ENCODE measurements at places on chromosomes 1 and 21.

DNA sequence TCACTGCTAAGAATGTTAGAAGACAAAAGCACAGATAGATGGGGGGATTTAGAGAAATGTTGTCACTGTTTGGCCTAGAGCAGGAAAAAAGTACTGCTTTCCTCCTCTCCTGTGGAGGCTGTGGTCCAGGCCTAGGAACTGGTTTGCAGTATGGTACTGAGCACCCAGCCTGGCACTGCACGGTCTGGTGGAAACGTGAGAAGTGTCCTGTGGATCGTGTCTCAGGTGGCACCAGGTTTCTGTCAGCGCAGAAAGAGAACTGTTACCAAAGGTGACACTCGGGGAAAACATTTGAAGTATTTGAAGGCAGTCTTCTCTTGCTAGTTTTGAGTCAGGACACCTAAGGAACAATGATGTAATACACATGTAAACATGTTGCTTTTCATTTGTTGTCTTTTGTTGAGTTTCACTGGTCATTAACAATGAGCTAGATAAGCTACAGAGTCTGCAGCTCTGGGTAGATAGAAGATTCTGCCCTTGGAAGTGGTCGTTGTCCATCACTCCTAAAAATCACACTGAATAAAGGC, 63.0 kb downstream of the B3GALNT2 start:
- no peak for DNase-seq

GRCh38 chr1:21251773-21252471, 38.3 kb downstream of the ECE1 start:
- no peak for DNase-seq

DNA sequence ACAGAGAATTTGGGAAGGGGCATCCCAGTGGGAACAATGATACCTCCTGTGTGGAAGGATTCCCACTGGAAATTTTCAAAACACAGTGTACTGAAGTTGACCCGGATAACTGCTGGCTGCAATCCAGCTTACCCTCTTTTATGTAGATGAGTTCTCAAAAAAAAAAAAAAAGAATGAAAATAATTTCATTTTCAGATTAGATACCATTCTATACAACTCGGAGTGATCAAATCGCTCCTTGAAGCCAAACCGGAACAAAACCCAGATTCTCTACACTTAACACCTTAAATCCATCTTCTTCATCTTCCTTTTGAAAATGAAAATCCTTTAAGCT, 69.1 kb downstream of the KAZN start:
- no peak for DNase-seq

- DNase-seq: no peak
Measured at GRCh38 chr1:11051781-11052511, 4.9 kb upstream of the MASP2 start.

- DNase-seq: no peak
Measured at GRCh38 chr1:27489501-27489972, 430 bp downstream of the WASF2 start.

GRCh38 chr1:54453509-54453908, 47.3 kb upstream of the SSBP3 start:
- DNase-seq: no peak

DNA sequence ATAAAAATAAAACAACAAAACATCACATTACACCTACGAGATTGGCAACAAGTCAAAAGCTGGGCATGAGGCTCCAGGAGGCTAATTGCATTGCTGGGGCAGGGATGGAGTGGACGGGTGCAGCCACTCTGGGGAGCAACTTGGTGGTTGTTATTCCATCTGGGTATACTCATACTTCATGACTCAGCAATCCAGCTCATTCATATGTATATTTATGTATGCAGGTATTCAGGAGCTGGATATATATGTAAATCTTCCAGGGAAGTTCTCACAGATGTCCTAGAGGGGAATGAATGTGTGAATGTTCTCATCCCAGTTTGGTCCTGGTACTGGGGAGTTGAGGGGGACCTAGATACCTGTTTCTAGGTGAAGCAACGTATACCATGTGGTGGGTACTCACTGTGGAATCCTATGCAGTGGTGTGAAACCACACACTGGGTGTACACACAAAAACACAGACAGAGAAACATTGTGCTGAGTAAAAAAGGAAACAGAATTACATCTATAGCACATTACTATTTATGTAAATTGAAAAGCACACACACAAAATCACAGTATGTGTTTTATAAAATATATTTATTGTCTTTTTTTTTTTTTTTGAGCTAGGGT, 79.7 kb upstream of the RAB4A start:
- no peak for DNase-seq

DNA sequence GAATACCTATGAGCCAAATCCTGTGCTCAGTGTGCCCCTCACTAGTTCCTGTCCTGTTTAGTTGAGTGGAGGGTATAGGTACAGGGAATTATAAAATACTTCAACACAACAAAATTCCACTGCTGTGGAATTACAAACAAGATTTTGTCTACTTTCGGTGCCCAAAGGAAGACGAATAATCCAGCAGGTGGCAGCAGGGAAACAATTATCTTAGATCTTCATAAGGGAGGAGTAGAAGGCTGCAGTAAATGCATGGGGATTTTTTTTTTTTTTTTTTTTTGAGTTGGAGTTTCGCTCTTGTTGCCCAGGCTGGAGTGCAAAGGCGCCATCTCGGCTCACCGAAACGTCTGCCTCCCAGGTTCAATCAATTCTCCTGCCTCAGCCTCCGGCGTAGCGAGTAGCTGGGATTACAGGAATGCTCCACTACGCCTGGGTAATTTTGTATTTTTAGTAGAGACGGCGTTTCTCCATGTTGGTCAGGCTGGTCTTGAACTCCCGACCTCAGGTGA, 2.0 kb upstream of the PIP5K1A start:
- DNase-seq: no peak

DNA sequence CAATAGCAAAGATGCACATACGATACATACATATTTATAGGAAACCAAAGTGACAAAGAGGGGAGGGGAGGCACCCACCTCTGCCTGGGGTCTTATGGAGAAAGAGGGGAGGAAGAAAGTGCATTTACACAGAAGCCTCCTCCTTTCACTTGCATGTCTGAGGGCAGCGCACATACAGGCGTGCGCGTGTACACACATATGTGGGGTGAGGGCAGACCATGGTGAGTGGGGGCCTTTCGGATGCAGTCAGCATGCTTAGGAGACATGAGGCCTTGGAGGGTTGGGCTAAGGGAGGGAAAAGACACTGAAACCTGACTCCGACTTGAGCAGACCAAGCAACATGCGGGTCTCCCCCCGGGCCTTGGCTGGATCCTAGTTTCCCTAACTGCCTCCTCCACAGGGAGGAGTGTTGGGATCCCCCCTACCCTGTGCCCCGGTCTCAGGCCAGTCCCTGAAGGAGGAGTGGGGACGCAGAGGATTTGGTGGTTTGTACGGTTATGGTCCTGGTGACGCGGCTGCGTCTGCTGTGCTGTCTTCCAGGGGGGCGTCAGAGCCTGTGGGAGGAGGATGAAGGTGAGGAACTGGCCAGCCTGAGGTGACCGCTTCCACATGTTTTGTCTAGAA, 15.2 kb downstream of the LRRC71 start:
- DNase-seq: no peak

DNA sequence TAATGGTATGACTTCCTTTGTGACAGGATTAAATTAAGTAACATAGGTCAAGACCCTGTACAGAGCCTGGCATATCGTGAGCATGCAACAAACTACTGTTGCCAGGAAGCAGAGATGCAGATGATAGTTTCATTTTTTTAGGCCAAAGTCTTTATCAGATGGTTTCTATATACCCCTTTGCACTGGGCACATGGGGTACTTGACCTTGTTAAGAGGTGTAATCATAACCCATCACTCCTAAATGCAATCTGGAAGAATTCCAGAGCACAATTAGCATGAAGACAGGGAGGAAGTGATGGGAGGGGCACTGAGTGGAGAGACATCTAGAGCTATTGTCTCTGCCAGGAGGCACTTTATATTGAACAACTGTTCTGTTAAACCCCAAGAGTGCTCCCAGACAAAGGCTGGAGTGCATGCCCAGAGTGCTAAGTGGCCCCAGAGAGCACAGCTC, 22.1 kb downstream of the ZBTB17 start:
- no peak for DNase-seq

DNA sequence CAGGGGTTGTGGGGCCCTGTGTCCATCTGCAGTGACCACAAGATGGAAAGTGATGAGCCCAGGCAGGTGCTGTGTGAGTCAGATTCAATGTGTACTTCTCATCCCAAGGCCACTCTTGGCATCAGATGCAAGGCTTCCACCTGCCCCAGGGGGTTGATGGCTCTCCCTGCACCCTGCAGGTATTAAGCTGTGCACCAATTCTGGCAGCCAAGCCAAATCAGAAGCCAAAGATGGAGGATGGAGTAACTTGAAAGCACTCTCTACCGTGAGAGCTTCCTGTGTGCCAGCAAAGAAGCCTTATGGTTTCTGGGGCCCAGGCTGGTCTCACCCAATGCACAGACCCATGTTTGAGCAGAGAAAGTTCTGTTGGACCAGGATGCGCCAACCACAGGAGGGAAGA, 44.3 kb upstream of the TENT5C start:
- DNase-seq: no peak

DNA sequence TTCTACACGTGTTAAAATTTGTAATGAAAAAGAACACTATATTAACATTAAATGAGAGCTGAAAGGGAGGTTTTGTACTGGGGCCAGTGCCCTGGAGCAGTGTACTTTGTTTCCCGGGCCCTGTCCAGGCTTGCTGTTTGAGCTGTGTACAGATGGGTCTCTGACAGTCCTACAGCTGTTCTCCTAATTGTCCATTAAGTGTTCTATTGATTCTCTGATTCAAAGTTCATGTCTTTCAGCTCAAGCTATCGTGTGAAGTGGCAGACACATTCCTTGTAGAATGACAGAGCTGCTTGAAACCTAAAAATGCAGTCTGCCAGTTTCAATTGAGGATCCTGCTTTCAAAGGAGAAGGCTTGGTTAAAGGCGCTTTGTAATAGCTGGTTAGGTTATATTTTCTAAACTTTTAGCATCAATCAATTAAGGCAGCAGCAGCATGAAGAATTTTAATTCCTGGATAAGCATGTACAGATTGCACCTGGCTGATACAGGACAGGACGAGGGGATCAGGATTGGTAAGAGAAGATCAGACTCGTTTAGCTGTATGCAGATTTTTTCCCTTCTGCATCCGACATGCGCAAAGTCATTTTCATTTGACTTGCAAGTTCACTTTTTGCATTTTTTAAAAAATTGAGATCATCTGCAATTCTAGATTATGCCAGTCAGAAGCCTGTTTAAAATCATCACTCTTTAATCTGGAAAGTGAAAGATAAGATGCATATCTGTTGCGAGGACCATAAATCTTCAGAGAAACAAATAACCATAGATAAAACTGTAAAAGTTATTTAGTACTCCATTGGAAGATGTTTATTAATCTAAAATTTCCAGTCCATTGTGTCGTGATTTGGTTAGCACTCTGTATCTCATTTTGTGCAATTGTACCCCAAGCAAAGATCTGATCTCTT, 98.5 kb downstream of the ATG4C start:
- no peak for DNase-seq

DNA sequence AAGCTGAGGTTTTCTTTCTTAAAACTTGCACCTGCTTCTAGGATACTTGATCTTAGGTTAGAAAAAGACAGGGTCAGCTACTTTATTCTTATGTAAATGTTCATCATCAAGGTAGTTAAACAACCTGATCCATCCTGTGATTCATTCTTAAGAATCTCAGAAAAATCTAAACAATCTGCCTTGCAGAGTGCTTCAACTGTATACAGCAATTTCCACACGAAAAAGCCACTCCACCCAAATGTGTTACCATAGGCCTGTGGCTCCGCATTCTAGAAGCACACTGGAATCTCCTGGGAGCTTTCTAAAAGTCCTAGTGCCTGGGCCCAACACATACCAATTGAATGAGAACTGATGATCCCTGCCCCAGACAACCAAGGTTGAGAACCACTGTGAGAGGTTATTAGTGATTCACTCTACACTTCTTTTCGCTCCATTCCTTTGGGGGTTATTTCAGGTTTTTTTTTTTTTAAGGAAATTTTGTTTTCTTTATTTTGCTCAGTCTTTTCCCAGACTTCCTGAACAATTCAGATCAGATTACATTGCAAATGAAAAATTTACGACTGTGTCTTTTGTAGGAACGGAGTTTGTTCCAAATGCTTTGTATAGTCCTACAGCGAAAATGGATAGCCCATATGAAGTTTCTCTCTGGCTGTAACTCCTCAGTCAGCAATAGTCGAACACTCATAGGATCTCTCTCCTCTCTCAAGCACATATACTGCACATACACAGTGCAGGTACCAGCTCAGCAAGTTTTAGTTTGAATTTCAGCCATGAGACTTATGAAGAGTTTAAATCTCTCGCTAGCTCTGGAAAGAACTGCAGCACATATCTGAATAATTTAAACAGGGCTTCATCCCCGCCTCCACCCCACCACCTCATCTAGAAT, 16.1 kb downstream of the SMYD2 start:
- no peak for DNase-seq

DNA sequence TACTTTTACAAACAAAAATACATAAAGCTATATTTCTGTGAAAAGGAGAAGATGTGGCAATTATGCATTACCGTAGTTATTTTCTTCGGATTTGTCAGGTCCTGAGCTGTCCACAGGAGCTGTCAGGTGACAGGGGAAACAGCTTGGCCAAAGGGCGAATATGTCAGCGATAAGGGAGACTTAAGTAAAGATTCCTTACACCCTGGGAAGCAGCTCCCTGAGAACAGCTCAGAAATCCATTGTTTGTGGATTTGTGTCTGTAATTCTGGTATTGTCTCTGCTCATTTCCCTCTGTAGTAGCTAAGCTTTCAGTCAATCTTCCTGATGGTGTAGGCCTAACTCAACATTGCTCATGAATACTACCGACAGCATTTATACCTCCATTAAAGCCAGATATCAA, 7.1 kb upstream of the CD34 start:
- no peak for DNase-seq

- no peak for DNase-seq
Measured at GRCh38 chr1:59856725-59857338, 42.1 kb downstream of the HOOK1 start.

DNA sequence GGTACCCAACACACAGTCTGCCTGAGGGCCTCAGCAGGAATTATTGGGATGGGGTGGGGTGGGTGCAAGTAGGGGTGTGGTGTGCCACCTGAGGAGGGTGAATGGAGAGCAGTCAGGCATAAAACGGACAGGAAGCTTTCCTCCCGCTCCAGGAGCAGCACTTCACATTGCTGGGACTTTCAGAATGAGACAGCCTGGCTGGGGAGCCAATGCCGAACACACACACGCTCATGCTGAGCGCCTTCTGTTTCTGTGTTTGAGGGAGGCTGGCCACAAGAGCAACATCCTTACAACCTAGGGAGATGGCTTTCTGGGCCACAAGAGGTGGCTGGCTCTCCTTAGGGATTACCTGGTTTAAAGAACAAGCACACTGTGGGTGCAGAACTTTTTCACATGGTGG, 98.0 kb downstream of the LAMC2 start:
- no peak for DNase-seq

DNA sequence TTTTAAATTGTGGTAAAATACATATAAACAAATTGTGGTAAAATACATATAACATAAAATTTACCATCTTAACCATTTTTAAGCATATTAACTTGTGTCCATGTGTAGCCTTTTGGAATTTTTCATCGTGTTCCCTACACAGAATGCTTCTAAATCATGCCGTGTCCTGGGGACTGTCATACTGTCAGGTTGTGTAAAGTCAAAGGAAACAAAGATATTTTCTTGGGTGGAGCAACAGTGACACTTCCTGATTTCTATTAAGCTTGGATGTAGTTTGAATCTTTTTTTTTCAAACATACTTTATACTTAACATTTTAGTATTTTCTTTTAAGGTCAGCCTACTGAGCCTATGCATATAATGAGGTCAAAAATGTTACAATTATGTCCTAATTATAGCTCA, 32.3 kb downstream of the DOP1B start:
- DNase-seq: no peak

GRCh38 chr1:25795946-25796810, 3.8 kb upstream of the SELENON start:
- no peak for DNase-seq
